Thoracic aorta (tissue), 2 donors: ENCODE measurements at places on chromosomes 6 and 20.

DNA sequence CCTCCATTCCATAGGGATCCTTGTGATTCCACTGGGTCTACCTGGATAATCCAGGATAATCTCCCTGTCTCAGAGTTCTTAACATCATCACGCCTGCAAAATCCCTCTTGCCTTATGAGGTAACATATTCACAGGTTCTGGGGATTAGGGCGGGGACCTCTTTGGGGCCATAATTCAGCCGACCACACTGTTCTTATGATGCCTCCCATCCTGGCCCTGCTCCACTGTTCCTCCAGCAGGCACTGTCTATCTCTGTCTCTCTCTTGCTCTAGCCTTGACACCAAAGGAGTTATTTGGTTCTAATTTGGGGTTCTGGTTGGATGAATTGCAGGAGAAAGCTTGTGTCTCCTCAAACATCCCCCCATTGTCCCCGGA, 168.1 kb downstream of the NFATC2 start:
- DNase-seq = no peak

- no peak for DNase-seq
Observed at GRCh38 chr6:50720623-50721022, 7.3 kb downstream of the TFAP2D start.

DNA sequence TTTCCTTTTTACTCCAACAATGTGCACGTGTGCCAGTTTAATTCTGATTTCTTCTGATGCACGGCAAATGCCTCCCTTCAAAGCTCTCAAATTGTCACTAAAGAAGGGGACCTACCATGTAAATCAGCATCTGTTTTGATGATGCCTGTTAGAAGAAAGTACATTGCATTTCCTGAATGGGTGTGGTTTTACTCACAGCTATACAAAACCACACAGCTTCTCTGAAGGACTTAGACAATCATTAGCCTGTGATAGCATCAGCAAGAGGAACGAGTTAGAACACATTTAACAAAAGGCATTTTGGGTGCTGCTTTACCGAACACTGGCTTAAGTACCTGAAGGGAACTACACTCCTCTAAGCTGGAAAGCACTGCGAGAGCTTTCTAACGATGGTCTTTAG, 109.4 kb downstream of the ATXN1 start:
- no peak for DNase-seq

DNA sequence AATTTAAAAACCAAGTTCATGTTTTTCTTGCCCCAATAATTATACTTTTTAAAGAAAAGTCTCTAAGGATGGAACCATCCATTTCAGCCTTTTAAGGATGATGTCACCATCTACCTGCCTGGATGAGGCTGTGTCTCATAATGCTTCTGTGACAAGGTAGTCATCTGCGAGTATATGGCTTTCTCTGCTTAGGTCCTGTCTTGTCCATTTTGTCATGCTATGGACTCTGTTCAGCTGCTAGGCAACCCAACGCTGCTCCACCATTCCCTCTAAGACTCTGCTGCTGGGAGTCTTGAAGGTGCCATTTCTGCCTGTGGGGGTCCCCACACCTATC, 459.8 kb upstream of the RUNX2 start:
- no peak for DNase-seq

- DNase-seq = no peak
Observed at GRCh38 chr6:167907837-167908681, 81.3 kb downstream of the AFDN start.

DNA sequence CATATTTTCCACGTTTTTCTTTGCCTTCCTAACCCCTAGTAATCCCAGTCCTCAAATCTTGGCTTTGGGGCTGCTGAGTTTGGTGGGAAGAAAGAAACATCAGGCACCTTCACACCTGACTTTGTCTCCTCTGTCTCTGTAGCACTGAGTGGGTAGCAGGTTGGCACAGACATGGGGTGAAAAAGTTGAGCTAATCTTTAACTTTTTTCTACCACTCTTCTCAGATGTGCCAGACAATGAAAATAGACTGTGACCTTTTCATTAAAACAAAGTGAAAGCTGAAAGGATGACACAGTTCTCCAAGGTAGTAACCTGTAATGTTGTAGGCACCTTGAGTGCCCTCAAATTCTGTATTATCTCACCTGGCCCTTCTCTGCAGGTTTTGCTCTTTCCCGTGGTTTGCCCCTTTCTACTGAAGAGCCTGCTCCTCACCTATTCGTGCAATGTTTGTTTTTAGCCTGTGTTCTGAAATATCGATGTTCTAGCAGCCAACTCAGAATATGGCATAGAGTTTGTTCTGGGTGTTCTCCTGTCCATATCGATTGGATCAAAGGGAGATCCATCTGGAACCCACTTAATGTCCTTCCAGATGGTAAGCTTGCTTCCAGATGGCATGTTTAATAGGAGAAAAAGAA, 57.8 kb upstream of the ATXN1 start:
- DNase-seq = no peak

DNA sequence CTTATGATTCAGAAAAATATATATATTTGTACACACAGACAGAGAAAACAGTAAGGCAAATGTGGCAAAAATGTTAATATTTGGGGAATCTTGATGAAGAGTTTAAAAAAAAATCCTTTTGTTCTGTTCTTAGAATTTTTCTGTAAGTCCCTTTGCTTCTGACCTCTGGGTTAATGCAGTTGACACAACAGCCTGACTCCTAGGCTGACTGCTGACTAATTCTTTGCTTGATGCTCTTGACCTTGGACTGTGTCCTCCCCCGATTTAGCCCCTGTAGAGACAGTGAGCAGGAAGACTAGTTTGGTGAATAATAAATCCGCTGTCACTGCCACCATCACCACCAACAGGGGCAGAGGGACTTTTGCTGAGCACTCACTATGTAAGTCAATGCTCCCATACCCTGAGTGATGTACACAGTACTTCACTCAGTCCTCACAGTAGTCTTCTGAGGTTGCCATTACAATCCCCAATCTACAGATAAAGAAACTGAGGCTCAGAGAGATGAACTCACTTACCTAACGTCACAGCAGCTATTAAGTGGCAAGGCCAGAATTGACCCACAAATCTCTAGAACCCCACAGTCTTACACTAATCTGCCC, 71.7 kb downstream of the SNX5 start:
- no peak for DNase-seq

DNA sequence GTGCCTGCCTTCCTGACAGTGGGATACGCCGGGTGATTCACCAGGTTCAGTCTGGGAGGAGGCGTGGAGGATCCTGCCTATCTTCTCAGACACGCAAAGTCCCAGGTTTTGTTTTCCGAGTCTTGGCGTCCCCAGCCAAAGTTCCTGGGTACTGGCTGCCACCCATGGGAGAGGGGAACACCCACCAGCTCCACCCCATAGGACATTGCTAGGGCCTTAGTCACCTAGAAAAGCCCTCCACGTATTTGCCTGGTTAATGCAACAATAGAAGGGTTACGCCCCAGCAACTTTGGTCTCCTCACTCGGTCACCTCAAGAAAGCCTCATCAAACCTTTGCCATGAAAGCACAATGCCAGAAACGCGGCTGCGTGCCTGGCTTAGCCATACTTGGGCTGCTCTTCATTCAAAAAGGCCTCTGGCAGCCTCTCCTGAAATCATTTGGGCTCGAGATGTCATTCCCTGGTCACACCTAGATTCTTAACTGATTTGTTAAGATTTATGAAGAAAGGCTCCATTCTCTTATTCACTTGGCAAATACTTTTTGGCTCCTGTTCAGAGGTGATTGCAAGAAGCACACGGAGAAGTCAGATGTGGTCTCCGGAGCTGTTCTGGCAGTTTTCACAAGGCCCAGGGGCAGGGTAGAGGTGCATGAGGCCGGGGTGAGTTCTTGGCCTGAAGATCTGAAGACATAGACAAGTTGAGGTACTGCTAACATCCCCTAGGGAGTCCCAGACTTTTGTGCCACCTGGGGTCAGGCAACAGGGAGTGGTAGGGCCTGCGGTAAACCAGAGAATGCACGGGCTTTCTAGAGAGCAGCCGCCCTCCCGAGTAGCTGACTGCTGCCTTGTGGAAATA, 35.5 kb upstream of the ZNF133 start:
- no peak for DNase-seq

GRCh38 chr20:33687993-33688937, 2.1 kb upstream of the E2F1 start:
- DNase-seq = no peak

GRCh38 chr6:56911847-56912246, 43.1 kb upstream of the BEND6 start:
- no peak for DNase-seq

- no peak for DNase-seq
Observed at GRCh38 chr6:145025488-145025887, 709.8 kb downstream of the EPM2A start.

- no peak for DNase-seq
Observed at GRCh38 chr6:140303218-140303949, 928.9 kb upstream of the CITED2 start.

DNA sequence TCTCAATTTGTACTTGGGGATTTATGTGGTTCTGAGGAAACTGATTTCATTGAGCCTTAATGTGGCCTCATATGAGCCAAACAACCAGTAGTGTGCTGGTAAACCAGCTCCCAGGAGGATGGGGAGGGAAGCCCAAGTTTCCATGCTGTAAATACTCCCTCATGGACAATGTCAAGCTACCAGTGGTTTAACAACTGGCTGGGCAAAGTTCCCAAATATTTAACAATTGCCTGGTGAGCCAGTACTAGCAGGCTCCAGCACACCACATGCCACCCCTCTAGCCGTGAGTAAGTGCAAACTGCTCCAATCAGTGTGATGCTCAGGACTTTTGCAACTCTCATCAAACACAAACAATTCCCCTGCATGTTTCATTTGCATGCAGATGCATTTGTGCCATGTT, 19.2 kb upstream of the CDKN1A start:
- DNase-seq = no peak

GRCh38 chr20:51135926-51136715, 113.2 kb upstream of the KCNG1 start:
- DNase-seq = no peak

DNA sequence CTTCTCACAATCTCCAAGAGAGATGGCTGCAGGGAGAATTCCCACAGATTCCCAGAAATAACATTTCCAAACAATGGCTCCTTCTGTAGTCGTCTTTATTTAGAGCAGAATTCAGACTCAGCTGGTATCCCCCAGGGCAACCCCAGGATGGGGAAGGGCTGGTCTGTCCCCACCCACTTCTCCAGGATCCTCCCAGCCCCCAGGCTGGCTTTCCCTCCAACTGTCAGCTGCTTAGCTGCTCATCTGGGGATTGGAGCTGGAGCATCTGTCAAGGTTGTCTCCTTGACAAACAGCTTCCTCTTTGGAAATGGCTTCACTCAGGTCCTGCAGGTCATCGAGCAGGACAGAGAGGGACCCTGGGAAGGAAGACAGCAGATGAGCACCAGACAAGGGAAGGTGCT, 3.5 kb upstream of the PSORS1C2 start:
- no peak for DNase-seq

- DNase-seq = no peak
Observed at GRCh38 chr6:37731888-37732287, 34.2 kb upstream of the MDGA1 start.

DNA sequence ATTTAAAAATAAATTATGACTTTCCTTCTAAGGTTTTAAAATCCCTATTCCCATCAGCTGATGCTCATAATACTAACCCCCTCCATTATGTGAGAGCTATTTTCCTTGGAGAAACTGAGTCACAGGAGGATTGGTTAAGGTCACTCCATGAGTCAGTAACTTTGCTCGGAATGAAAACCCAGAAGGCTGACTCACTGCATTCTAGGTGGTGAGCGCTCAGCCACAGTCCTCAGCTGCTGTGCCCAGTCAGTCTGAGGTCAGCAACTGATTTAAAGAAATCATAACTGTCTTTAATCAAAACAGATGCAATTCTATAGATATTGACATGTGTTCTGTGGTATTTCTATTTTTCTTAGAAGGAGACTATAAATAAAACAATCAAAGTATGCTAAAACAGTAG, 359.2 kb downstream of the GJA1 start:
- no peak for DNase-seq

DNA sequence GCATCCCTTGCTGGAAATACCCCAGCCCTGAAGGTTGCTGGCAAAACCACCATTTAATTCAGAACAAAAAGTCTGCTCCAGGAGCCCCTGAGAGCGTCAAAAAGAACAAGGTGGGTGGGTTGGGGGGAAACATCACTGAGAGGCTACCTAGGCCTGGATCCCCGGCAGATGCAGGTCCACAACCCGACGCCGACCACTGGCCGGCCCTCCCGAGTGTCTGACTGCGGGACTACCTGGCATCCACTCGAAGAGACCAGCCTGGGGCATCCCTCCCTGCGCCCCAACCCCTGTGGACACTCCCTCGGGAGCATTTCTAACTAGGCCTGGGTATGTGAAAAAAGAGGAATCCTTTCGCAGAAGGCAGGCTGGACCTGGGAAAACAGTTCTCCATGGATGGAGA, 47.2 kb downstream of the FAM209B start:
- DNase-seq = no peak

DNA sequence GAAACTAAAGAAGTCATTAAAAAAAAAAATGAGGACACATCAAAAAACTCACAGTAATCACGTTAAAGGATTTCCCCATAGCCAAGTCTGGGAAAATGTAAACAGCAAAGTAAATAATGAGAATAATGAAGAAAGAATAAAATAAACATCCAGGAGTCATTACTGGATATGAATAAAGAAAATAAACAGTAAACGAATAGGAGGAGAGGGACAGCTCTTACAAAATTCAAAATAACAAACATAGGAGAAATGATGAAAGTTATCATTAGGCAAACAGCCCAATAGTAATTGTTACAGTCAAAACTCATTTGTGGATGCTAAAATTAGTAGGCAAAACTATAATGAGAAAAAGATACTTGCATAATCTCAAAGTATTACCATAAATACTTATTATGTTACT, 8.0 kb upstream of the UBD start:
- DNase-seq = no peak

GRCh38 chr20:59938696-59939051, 1.4 kb downstream of the PPP1R3D start:
- DNase-seq = no peak

GRCh38 chr20:58839474-58839874, 11.2 kb downstream of the GNAS-AS1 start:
- no peak for DNase-seq

DNA sequence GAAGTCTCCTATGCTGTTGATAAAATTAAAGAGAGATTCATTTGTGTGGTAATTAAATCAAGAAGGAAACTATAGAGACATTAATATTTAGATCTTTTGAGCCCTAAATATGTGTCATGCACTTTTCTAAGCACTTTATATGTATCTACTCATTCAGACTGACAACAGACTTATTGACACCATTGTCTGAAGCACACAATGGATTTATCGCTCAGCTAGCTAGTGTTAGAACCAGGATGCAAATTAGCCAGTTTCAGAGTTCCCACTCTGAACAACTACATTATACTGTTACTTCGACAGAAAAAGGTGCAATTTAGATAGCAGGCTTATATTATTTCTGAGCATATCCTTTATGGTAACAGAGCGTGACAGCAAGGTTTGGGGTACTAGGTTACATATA, 27.7 kb upstream of the KIAA0408 start:
- no peak for DNase-seq

GRCh38 chr6:160789263-160790027, 87.4 kb downstream of the PLG start:
- DNase-seq = no peak
